ENCODE measurements at places on chromosomes 3 and 15.

DNA sequence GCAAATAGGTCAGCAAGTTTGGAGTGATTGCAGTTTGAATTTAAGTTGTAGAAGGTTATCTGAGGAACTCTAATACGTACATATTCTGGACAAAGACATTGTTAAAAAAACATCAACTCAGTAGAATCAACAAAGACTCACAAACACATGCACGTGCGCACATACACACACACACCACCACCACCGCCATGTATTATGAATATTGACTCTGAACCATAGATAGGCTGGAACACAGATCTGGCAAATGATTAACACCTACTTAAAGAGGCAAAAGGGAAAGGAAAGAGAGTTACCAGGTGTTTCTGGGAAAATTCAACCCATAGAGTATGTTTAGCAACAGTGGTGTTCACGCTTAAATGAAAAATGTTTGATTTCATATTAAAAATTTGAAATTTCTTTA lies 334.2 kb upstream of the ALCAM start:
- no peak for DNase-seq

GRCh38 chr3:157938154-157938779 lies 168.0 kb downstream of the SHOX2 start:
- DNase-seq = no peak

DNA sequence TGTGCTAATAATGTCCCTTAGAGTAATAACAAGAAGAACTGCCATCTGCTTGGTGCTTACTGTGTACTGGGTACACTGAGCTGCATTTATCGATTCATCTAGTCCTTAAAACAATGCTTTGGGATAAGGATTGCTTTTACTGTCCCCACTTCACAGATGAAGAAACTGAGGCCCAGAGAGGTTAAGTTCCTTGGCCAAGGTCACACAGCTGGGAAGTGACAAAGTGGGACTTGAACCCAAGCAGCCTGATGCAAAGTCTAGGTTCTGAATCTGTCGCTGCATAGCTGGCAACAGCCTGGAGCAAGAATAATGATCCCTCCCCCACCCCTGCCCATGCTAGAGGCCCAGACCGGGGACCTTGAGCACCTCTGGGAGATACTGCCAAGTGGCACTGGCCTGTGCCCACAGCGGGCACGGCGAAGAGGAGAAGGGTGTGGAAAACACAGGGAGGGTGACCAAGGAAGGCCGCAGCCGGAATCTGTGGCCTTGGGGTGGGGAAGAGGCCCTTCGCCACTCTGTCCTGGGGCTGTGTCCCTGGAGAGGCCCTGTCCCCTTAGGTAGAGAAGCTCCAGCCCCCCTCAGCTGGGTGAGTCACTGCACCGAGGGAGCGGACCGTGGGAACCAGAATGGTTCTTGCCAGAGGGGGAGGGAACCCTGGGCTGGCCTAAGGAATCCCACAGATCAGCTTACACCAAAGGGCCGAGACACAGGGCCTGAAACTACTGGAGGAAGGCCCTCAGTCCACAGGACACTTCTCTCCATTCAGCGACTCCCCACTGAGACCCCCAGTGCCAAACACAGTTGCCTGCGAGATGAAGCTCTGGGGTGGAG lies 3.5 kb downstream of the PLXND1 start:
- no peak for DNase-seq

- DNase-seq = no peak
Measured at GRCh38 chr3:33875680-33876079, 77.2 kb downstream of the PDCD6IP start.

DNA sequence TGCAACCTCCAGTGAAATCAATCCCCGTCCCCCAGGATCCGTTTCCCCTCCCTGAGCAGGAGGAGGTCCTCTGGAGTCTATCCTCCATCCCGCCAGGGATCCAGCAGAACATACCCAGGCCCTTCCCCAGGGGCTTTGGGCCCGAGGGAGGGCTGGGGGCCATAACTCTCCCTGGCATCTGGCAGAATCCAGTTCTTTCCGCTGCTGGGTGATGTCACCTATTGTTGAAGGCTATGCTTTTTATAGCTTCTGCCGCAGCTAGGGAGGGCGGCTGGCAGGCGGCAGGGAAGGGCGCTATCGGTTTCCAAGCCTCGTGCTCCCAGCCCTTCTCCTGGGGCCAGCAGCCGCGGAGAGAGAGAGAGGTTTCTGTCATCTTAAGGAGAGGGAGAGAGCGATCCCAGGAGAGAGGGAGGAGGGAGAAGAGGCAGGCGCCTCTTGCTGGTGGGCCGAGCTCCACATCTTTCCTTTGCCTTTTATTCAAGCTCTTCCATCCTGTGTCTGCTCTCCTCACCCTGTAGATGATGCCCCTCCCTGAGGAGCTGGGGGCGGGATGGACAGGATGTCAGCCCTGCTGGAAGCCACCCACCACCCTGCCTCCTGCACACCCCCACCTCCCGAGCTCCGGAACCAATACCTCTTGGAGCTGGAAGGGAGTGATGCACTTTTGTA lies 120.1 kb downstream of the ANP32A start:
- DNase-seq = no peak

GRCh38 chr3:116563351-116563750 lies 118.1 kb upstream of the LSAMP start:
- DNase-seq = no peak

DNA sequence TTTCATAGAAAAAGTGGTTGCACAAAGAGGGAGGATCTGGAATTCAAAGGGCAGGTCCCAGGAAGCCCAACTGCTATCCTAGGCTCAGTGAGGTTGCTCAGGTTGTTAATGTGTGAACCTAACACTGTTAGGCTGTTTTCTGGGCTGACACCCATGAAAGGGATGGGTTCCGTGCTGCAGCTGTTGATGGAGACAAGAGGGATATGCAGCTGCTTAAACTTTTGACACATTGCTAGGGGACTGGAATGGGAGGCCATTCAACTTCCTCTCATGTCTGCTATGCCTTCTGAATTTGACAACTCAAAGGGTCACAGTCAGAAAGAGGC lies 198.0 kb upstream of the NR2E3 start:
- DNase-seq = no peak

- DNase-seq = no peak
Measured at GRCh38 chr15:62818691-62819090, 223.9 kb upstream of the TPM1 start.

GRCh38 chr3:54619531-54619930 lies 308.3 kb downstream of the LRTM1 start:
- DNase-seq = no peak

DNA sequence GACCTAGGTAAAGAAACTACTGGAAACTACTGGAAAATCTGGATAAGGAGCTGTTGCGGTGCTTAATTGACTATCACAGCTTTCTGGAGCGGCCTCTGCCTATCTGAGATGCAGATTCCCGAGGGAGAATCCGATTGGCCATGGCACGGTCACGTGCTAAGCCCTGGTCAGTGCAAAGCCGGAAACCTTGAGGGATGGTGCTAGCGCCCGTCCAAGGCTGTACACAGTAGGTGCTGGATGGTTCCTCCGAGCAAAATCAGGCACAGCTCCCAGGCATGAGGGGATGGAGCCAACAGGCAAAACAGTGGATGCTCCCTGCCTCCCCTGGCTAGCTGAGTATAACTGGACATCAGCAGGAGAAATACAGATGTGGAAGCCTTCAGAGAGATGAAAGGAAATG lies 238.7 kb upstream of the HES1 start:
- no peak for DNase-seq

DNA sequence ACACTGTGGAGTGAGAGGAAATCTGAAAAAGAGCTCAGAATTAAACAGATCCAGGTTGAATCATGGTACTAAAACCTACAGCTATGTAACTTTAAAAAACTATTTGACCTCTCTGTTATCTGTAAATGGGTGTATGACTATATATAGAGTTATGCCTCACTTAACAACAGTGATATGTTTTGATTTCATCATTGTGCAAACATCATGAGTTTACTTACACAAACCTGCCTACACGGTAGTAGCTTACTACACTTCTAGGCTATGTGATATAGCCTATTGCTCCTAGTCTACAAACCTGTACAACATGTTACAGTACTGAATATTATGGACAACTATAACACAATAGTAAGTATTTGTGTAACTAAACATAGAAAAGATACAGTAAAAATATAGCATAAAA lies 191.6 kb upstream of the MEIS2 start:
- no peak for DNase-seq

DNA sequence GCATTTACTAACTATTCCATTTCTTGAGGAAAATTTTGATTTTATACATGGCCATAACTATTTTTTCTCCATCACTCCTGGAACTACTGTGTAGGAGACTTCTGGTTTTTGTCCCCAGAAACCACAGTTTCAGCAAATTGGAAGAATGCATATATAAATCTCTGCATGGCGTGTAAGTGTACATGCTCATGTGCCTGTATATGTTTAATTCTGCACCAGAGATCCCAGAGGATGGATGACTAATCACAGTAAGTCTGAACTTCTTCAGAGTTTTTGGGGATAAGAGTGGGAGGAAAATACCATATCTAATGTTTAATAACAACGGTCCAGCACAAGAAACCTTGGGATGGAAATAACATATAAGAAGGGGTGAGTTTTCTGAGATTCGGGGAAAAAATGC lies 10.9 kb upstream of the COL6A6 start:
- DNase-seq = no peak

DNA sequence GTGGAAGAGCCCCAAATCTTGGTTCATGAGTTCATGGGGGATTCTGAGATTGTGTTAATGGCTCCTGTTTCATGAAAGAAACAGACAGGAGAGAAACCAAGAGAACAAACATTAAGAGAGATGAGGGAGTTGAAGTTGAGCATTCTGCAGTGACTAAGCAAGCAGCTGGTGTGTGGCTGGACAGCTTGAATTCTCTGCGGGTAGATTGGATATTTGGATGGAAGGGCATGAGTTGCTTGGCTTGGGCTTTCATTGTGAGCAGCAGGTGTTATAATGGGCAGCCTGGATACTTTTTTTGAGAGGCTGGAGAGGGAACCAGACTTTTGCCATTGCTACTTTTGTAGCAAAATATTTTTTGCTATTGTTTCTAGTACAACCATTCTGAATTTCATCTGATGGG lies 346.8 kb upstream of the SATB1 start:
- DNase-seq = no peak

GRCh38 chr3:195036574-195036973 lies 234.4 kb downstream of the XXYLT1 start:
- no peak for DNase-seq

DNA sequence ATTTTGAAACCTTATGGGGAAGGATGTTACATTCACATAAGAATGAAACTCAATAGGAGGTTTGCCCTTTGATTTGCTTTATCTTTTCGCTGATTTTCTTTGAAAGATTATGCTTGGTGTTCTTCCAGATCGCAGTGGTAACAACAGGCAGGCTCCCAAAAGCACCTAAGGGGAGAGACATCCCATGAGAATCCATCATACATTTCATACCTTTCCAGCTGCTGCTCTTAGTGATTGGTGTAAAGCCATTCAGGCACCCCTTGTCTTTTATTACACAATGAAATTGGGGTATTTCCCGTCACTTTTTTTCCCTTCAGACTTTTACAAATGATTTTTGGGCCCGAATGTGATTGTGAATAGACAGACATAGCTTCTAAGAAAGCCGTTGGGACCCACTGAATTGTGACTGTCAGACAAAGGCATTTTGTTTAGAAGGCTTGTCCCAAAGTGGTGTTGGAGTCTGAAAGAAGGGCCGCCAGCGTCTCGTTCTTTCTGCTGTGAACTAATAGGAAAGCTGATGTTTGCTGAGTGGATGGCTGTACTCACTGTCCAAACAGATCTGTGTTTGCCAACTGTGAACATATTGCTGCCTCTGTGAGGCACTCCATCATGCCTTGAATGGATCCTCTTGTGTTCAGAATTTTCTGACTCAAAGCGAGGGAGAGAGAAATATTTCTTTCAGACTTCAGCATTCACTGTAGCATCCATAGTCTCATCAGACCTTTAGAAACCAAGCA lies 164.3 kb downstream of the FNDC3B start:
- DNase-seq = no peak

DNA sequence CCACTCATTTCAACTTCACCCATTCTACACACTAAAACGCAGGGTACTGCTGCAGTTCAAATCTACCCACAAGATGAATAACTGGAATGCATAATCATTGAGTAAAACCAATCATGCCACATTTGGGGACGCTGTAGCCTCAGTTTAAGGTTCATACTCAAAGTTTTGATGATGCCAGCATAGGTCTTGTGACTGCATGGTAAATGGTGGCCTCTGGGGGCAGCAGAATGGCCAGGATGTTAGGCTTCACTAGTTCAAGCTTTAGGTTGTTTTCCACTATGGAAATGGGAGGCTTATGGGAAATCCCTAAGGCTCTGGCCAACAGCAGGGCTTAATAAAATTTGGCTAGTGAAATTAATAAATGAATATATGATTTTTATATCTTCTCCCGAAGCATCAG lies 104.3 kb upstream of the TSC22D2 start:
- DNase-seq = no peak

- DNase-seq = no peak
Measured at GRCh38 chr15:46207341-46207740, 572.5 kb downstream of the SQOR start.

DNA sequence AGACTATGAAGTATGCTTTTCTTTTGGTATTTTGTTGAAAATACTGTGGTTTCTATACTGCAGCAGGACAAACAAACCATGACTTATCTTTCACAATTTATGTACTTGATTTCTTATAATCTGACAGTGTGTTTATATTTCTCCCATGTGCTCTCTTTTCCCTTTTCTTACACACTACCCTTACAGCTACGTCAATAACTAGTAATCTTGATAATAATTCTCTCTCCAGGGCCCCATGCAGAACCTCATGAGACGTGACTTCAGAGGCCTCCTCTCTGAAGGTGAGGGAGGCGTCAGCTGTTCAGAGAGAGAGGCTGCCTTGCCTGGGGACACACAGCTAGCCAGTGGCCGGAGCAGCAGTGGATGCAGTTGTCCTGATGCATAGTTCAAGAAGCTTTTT lies 35.9 kb downstream of the KY start:
- DNase-seq = no peak

- DNase-seq = no peak
Measured at GRCh38 chr3:149575961-149576564, 81.8 kb downstream of the WWTR1 start.

GRCh38 chr3:6155650-6156338 lies 705.1 kb upstream of the GRM7 start:
- DNase-seq = no peak

- no peak for DNase-seq
Measured at GRCh38 chr3:36965440-36965839, 20.6 kb upstream of the TRANK1 start.

GRCh38 chr3:40681658-40682055 lies 156.9 kb downstream of the ZNF621 start:
- no peak for DNase-seq

- no peak for DNase-seq
Measured at GRCh38 chr15:75809986-75810750, 33.1 kb upstream of the UBE2Q2 start.

DNA sequence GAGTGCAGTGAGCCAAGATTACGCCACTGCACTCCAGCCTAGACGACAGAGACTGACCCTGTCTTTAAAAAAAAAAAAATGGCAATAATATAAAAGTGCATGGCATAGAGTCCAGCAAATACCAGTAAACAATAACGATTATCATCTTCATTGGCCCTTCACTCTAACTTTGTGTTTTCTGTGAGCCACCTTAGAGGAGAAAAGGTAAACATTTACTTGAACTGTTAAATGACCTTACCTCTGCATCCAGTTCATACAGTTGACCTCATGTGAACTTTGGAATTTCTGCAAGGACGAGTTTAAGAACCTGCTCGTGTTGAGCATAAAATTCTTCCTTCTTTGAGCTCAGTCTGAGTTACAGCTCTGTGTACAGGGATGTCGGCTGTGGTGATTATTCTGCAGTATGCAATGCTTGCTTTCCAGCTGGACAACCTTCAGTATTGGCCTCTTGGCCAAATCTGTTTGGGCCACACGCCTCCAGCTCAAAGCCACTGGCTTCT lies 56.6 kb downstream of the RLBP1 start:
- DNase-seq = no peak
